Ecto neural progenitor cell (in vitro differentiated cells): ENCODE measurements at places on chromosomes 6 and 20.

- DNase-seq = no peak
Measured at GRCh38 chr6:106530026-106530425, 99.3 kb downstream of the RTN4IP1 start.

- DNase-seq = no peak
Measured at GRCh38 chr6:4466769-4467480, 309.3 kb upstream of the CDYL start.

DNA sequence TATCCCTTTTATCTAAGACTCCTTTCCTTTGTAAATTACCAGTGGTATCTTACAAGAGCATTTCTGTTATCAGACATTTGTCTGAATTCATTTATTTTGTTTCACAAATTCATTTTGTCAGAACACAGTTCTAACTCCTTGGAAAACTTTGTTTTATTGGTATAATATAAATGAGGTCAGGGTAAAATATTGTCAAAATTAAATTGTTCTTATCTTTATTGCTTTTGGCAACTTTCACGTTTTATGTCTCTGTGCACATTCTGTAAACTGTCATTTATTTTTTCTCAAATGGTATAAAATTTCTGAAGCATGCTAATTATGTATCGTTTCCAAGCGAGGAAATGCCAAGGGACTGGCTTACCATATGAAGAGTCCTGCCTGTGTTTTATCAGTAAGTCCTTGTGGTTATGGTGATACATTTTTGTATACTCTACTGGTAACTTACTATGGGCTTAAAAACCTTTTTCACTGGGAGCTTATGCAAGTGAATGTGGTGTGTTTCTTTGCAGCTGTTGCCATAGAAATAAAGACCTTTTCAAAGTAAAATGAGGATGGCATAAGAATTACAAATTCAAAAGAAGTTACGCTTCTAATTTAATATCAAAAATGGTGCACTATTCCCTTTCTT, 214.2 kb downstream of the COL19A1 start:
- no peak for DNase-seq

DNA sequence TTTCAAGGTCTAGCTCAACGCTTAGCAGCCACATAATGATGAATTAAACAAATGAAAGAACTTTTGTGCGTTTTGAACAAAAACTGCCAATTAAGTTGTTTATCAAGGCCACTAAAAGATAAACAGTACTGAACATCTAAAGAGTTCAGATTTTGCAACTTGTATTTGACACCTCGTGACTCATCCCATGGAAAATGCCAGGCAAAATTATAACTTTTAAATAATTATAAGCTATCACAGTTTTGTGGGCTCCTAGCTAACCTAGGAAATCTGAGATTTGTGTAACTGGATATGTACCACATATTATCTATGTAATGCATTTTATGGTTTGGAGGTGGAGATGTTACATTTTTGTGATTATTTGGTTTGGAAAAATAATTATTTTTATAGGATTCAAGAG, 9.6 kb upstream of the BAG2 start:
- no peak for DNase-seq

GRCh38 chr6:158255275-158255988, 56.8 kb upstream of the TULP4 start:
- DNase-seq = no peak

DNA sequence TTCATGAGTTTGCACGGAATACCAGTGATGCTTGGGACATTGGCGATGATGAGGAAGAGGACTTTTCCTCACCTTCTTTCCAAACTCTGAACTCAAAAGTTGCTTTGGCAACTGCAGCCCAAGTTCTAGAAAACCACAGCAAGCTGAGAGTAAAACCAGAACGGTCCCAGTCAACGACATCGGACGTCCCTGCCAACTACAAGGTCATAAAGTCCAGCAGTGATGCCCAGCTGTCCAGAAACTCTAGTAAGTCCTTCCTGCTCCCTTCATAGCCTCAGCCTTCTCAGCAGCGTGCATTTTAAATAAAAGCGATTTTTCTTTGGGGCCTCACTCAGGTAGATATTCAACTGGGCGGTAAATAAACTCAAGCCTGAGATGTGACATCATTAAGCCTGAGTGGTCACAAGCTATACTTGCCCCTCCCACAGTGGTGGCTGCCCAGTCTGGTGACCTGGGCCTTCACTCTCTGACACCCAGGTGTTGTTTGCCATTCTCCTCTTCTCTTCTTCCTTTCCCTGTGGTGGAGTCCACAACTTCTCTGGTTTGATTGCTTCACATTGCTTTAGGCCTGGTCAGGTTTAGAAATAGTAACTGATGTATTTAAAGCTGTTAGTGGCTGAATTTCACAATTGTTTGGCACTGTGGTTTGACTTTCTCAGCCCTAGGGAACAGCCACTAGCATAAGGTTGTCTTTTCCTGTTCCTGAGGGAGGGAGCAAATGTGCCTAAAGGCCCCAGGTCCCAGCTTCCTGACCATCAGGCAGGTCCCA, 21.6 kb upstream of the TMEM217 start:
- DNase-seq = no peak

DNA sequence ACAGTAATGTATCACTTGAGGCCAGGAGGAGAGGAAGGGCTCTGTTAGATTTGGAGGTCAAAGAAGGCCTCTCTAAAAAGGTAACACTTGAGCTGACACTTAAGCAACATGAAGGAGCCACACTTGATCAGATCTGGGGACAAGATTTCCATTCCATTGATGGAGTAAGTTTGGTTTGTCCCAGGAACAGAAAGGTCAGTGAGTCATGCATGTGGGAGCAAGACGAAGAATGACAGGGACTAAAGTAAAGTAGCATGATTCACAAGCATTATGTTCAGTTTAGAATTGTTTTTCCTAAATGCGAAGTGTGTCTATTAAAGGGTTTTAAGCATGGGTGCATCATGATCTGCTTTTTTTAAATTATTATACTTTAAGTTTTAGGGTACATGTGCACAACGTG, 47.4 kb downstream of the COL21A1 start:
- no peak for DNase-seq

GRCh38 chr20:61982191-61982950, 83.3 kb downstream of the TAF4 start:
- no peak for DNase-seq

DNA sequence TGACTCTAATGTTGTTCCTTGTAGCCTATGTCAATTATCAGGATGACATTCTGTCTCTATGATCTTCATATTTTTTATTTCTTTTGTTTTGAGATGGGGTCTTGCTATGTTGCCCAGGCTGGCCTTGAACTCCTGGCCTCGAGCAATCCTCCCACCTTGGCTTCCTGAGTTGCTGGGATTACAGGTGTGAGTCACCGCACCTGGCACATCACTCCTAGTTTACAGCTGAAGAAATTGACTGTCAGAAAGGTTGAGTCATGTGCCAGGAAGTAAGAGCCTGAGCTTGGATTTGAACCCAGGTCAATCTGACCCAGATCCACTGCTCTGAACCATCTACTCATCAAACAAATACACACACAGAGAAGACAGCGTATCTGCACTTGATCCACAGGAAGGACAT, 14.4 kb downstream of the PPP1R3G start:
- no peak for DNase-seq

- no peak for DNase-seq
Measured at GRCh38 chr20:35039846-35040489, 52.6 kb downstream of the TRPC4AP start.

- DNase-seq = no peak
Measured at GRCh38 chr20:22974354-22974753, 60.8 kb upstream of the SSTR4 start.

- no peak for DNase-seq
Measured at GRCh38 chr20:56348305-56348693, 10.5 kb upstream of the FAM210B start.

GRCh38 chr6:23081701-23082100, 512.3 kb downstream of the HDGFL1 start:
- no peak for DNase-seq

DNA sequence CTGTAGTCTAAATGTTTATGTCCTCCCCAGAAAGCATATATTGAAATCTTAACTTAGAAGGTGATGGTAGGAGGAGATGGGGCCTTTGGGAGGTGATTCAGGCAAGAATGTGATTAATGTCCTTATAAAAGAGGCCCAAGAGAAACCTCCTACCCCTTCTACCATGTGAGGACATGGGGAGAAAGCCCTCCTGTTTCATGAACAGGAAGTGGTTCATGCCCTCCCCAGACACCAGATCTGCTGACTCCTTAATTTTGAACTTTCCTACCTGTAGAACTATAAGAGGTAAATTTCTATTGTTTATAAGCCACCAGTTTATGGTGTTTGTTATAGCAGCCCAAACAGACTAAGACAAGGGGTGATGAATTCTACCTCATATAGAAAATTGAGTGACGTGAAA, 8.7 kb upstream of the ECT2L start:
- no peak for DNase-seq

- no peak for DNase-seq
Measured at GRCh38 chr6:105892577-105893262, 193.4 kb upstream of the PRDM1 start.

- no peak for DNase-seq
Measured at GRCh38 chr6:686497-686896, 6.4 kb downstream of the EXOC2 start.

DNA sequence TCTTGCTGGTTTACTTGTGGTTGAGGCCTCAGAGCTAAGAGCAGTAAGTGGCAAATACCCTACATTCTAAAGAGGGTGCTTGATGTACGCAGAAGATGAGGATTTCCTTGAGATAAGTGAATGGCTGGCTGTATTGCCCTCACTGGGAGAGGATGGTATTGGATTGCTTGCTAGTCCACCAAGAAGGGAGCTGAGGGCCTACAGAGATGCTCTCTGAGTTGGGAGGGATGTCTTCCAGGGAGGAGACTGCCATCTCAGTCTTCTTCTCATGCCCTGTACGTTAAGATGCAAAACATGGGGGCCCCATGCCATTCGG, 669.1 kb downstream of the UTRN start:
- no peak for DNase-seq

DNA sequence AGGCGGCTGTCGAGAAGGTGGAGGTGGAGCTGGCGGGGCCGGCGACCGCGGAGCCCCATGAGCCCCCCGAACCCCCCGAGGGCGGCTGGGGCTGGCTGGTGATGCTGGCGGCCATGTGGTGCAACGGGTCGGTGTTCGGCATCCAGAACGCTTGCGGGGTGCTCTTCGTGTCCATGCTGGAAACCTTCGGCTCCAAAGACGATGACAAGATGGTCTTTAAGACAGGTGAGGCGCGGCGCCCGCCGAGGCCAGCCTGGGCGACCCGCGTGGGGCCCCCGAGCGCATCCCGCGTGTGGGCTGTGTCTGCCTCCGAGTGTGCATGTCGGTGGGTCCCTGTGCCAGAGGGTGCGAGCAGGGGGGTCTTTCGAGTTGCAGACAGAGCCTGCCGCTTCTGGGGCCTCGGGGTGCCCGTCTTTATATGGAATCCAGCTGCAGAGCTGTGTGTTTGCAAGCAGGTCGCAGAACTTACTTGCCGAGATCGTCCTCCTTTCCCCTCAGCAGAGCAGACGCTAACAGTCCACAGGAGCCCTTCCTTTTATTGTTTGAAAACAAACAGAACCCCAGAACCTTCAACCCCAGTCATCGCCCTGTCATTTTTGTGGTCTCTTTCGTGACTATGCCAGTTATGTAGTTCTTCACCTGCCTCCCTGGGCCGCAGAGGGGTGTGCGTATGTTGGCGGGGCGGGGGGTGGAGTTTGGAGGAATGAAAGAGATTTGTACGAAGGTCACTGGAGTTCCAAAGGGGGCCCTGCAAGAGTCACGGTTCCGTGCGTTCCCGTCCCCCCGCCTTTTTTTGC, 766 bp downstream of the SLC16A10 start:
- DNase-seq = peak; percentile 56

- peak; percentile 11 for DNase-seq
Measured at GRCh38 chr20:19070681-19071445, 141.6 kb upstream of the SLC24A3 start.

DNA sequence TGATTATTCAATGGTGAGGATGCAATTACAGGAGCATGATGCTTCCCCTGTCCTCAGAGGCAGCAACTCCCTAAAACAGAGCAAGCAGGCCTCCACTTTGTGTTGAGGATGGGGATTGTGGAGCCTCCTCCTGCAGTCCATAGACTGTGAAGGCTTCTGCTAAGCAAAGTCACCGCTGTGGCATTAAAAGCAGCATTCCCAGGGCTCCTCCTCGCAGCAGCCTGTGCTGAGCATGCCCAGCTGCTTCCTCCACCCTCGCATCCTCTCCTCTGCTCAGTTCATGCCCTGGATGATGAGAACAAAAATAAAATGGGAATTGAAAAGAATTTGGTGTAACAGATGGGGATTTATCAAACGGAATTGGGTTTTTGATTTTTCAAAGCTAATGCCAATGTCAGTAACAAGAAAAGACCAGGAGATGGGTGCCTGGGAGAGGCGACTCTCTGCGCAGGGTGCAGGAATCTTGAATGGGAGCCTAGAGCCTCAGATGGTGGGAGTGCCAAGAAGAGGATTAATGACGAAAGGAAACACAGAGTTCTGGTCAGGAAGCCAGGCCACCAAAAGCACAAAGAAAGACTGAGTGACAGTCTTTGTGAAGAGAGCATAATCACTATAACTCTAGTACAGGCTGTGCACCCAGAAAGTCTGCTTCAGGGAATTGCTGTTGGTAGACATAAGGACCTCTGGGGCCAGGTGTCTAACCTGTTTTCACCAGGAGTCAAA, 347.6 kb downstream of the TPBG start:
- DNase-seq = no peak

- no peak for DNase-seq
Measured at GRCh38 chr20:49566401-49567364, 1.3 kb downstream of the PTGIS start.

- no peak for DNase-seq
Measured at GRCh38 chr20:62336775-62337557, 30.1 kb downstream of the LAMA5 start.

GRCh38 chr6:46746696-46747095, at the start of gene ANKRD66:
ANKRD66 (plus strand) TSS chr6:46746933; CDS start chr6:46751949, 5,016 bp downstream.
- no peak for DNase-seq

GRCh38 chr20:32436142-32436861, 78.2 kb downstream of the ASXL1 start:
- no peak for DNase-seq

GRCh38 chr6:79170959-79171358, 63.5 kb downstream of the HMGN3 start:
- no peak for DNase-seq

DNA sequence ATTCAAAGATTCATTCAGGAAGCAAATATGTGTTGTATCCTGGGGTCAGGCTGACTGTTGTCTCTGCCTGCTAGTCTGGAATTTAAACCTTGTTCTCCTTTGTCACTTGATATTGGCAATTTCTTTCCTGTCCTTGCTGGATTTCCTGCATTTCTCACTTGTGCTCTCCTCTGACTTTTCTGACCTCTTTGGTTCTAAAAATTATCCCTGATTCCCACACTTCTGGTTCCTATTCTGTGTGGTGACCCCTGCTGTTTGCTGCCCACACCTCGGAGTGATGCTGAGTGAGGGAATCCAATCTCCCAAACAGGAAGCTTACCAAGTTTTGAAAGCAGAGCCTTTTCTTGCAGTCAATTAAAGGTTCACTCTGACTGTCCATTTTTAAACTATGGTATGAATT, 345.3 kb downstream of the CDKAL1 start:
- no peak for DNase-seq
